Activated T-helper 1 cell treated with Interleukin-2 at 50 U/mL for 16 hours (primary cell): ENCODE measurements at places on chromosomes 5 and 9.

- no peak for DNase-seq
Observed at GRCh38 chr5:180424094-180424493, 70.1 kb upstream of the CNOT6 start.

DNA sequence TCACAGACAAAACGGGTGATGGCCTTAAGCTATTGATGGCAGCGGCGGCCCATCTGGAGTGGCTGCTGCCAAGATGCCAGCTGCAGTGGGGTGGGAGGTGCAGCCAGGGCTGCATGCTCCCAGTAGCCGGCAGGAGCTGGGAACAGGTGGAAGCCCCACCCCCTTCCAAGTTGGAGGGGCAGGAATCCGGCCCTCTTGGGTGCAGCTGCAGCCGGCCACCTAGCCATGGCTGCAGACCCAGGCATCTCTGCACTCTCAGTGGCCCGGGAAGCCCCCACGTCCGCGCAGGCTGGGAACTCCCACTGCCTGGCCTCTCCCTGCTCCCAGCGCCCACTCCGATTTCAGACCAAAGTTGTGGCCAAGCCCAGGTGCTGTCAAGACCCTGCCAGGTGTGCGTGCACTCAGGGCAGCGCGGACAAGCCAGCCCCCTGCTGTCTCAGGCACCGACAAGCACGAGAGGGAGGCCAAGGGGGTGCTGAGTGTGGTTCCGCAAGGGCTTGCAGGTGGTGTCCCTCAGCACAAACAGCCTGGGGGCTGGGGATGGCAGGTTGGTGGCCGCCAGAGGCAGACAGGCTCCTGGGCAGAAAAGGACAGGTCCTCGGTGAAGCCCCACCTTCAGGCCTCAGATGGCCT lies 115.1 kb upstream of the TSLP start:
- DNase-seq: no peak

DNA sequence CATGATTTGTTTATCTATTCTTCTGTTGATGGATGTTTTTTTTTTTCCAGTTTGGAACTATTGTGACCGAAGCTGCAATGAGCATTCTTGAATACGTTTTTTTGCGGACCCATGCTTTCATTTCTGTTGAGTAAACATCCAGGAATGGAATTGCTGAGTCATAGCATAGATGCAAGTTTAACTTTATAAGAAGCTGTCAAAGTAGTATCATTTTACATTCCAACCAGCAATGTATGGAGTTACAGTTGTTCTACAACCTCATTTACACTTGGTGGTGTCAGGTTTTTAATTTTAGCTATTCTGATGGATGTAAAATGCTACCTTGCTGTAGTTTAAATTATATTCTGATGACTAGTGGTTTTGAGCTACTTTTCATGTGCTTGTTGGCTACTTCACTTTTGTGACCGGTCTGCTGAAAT lies 49.0 kb downstream of the NPR3 start:
- DNase-seq: no peak

DNA sequence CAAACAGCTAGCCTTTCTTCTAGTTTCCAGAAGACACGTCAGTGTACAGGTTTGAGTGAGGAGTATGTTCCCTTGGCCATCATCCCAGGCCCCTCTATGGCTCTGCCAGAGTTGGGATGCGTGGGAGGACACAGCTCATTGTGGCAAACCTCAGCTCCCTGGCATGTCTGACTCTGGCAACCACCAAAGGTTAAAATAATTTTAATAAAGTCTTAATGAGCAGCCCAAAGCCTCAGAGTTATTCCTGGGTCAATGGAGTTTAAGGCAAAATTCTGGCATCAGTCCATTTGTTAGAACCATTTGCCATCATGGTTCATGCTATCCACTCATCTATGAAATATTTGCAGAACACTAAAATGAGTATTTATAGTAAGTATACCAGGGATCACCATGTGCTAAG lies 79.8 kb upstream of the PAPPA start:
- no peak for DNase-seq

DNA sequence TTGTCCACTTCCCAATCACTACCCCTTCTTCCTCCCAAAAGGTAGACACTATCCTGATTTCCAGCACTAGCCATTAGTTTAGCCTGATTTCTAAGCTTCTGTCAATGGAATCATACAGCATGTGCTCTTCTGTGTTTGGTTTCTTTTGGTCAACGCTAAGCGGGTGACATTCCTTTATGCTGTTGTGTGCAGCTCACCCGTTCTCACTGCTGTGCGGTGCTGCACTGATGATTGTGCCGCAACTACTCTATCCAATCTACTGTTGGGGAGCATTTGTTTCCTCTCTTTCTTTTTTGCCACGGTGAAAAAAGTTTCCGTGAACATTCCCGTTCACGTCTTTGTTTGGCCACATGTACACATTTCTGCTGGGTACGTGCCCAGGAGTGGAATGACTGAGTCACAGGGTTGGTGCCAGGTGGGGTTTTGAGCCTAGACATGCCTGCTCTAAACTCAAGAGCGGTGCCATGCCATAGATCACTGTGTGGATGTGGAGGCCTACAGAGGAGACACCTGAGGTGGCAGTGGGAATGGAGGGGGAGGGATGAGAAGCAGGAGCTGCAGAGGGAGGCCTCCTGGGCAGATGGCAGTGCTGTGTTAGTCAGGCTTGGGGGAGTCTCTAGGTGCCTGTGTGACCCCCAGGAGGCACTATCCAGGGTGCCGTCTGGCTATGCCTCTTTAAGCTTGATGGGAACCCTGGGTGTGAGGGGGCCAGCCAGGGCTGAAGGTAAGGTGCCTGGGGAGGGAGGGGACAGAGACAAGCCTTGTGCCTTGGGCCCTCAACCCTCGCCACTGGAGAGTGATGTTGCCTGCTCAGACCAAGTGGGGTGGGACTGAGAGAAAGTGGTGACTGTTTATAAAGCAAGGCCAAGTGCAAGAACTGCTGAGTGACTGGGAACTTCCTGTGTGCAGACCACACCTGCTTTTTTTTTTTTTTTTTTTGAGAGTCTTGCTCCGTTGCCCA lies 11.4 kb upstream of the ANKRD33B start:
- DNase-seq: no peak

DNA sequence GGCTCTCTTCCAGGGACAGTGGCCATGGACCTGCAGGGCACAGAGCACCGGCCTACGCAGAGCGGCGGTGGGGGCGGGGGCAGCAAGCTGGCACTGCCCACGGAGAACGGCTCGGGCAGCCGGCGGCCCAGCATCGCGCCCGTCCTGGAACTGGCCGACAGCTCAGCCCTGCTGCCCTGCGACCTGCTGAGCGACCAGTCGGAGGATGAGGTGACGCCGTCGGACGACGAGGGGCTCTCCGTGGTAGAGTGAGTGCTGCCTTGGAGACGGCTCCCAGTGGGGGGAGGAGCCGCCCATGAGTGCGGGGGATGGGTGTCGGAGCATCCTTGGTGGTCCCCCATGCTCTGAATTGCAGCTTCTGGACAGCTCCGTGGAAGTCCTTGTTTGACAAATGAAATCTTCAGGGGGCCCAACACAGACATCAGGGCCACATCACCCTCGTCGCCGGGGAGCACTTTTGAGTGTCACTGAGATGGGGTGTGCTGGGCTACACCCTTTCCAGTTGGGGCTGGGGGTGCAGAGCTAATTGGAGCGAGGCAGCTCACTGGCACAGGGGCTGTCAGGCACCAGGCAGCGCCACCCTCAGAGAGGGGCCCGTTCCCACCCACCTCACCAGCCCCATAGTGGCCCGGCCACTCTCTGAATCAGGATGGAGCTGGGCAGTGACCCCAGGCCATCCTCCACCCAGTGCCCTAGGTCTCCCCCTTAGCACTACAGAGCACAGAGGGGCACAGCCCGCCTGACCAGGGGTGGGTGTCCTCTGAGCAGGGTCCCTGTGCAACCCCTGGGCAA lies 70.9 kb downstream of the KCNT1 start:
- no peak for DNase-seq

DNA sequence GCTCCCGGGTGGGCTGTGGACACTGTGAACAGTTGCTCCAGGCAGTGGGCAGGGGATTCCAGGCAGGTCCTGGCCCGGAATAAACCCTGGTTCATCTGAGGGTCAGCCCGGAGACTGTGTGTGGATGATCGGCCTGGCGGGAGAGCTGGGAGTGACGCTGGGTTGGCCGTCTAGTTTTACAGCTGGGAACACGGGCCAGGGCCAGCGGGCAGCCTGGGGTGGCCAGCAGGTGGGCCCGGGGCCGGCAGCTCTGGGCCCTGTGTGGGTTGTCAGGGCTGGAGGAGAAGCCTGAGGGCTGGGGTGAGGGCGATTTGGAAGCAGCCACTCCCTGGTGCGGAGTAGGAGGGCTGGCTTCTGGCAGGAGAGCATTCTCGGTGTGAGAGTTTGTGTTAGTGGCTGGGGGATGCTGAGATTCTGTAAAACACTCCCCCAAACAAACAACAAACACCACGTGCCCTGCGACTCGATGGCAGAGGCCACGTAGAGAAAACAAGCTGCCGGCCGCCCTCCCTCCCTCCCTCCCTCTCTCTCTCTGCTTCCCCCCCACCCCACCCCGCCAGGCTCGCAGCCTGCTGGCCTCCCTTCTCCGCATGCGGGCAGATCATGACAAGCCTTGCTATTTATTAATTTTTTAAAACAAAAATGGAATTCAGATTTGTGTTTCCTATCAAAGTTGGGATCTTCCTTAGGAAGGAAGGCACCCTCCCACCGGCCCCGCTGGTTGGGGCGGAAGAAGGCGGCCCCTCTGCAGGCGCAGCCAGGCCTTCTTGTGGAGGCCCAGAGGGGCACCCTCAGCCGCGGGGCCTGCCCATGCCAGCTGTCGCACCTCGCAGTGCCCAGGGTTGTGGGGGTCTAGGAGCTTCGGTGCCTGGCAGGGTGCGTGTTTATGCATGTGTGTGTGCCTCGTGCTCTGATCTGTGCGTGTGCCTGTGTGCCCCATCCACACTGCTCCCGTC lies 49.5 kb downstream of the RXRA start:
- no peak for DNase-seq

GRCh38 chr5:176799488-176799887 lies 10.9 kb upstream of the UNC5A start:
- DNase-seq: no peak

DNA sequence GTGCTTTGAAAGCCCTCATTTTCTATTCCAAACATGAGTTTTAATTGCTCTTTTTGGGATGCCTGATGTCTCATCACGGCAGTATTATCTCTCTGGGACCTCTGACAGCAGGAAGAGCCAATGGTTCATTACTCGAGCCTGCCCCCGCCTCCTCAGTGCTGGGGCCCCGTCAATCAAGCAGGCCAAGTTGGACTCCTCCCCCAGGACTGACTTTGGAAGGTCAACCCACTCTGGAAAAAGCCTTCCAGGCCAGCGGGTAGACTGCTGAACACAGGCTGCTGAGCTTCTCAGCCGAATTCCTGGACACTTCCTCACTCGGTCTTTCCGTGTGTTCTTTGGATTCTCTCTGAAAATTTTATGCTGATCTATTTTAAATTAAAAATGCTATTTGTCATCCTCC lies 9.5 kb upstream of the BARHL1 start:
- no peak for DNase-seq

DNA sequence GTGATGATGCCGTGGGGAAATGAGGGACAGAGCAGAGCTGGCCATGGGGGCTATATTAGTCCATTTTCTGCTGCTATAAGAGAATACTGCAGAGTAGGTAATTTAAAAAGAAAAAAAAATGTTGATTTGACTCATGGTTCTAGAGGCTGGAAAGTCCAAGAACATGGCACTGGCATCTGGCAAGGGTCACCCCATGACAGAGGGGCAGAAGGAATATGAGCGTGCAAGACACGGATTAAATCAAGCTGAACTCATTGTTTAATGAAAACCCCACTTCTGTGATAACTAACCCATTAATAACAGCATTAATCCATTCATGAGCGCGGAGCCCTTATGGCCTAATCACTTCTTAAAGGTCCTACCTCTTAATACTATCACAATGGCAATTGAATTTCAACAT lies 68.8 kb downstream of the SNX18 start:
- DNase-seq: no peak

DNA sequence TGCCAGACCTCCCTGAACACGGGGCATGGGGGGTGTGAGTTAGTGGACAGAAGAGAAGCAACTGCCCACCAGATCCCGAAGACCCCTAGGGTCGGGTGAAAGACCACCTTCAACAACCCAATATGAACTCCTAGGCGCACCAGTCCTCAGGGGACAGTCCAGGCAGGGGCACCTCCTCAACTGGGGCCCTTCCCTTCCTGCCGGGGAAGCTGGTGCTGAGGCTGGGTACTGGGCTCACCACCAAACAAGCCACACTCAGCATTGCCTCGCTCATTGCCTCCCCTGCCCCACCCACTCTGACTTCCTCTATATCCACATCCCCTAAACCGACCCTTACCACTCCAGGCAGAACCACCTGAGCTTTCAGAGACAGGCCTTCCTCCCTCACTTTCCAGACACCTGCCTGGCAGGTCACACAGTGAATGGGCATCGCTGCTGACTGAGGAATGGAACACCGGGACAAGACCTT lies 42.5 kb downstream of the SEMA4D start:
- DNase-seq: peak; percentile 46

DNA sequence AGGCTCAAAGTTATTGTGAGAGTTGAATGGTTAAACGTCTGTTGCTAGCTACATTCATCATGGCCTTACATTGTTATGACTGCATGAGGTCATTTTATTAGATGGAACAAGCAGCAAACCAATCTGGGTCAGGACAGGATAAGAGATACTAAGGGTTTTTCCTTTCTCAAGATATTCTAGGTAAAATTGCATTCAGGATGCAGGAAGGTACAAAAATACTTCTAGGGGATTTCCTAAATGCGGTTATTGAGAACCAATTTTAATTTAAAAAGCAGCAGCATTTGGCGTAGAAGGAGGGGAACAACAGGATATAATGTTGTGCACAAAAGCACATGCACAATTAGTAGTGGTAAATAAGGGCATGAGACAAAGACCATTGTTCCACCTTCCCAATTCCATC lies 39.2 kb upstream of the LURAP1L start:
- no peak for DNase-seq

DNA sequence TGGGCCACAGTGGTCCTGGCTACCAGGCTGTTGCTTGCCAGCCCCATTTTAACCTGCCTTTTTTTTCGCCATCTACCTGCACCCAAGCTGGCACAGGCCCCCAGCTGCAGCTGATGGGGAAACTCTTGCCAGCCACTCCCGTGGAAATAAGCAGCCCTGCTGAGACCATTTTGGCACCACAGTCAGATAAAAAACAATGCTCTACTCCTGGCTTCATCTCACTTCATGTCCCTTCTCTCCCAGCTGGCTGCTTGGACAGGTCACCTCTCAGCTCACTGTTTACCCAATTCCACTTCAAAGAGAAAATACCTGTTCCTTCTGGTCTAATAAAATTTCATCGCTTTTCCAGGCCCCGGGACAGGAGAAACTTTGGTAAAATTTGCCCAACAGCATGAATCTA lies 322.6 kb upstream of the SLC30A5 start:
- no peak for DNase-seq

GRCh38 chr5:78706381-78706780 lies 57.8 kb upstream of the LHFPL2 start:
- no peak for DNase-seq

GRCh38 chr5:107169867-107170266 lies 500.9 kb downstream of the EFNA5 start:
- no peak for DNase-seq
